Fibroblast of skin of right biceps (primary cell): ENCODE measurements at places on chromosomes 6 and 20.

DNA sequence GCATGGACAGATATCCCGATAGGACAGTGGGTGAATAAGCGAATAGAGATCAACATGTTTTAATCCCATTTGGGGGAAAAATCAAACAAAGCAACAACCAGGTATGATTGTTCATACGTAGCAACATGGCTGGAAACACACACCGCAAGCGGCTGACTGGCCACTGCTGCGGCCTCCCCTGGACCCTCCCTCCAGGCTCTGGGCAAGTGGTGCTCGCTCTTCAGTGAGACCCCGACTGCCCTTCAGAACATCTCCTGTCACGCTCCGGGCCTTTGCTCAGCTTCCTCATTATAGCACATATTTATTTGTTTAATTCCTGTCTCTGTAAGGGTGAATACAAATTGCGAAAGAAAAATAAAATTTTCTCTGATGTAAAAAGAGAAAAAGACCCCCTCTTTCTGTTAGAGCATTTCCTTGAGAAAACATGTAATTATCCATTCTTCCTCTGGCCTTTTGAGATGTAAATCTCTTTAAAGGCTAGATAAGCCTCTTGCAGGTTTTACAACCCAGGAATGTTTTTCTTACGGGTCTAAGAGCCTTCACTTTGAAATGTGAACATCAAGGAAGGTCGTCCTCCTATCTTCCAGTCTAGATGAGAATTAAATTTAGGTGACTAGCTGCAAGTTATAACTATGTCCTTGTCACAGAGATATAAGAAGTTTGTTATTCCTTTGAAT, 11.0 kb upstream of the FAM210B start:
- DNase-seq: no peak

DNA sequence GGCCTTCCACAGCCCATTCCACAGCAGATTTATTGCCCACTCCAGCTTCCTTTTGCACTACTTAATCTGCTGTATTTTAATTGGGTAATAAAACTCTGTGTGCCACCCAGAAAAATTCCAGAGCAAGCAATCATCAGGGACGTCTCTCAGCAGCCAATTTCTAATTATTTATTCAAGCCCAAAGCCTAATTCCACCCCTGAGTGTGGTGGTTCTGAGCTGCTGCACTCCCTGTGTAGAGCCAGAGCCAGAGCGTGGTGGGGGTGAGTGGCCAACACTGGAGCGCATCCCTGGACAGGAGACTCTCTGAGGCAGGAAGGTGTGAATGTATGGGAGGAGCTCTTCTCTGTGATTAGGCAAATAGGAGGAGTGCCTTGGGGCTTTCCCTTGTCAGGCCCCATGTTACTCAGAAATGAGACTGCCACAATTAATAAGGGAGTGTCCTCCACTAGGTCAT, 66.1 kb downstream of the CD24 start:
- DNase-seq: no peak

- DNase-seq: no peak
Observed at GRCh38 chr6:36020154-36020553, 4.3 kb downstream of the SLC26A8 start.

DNA sequence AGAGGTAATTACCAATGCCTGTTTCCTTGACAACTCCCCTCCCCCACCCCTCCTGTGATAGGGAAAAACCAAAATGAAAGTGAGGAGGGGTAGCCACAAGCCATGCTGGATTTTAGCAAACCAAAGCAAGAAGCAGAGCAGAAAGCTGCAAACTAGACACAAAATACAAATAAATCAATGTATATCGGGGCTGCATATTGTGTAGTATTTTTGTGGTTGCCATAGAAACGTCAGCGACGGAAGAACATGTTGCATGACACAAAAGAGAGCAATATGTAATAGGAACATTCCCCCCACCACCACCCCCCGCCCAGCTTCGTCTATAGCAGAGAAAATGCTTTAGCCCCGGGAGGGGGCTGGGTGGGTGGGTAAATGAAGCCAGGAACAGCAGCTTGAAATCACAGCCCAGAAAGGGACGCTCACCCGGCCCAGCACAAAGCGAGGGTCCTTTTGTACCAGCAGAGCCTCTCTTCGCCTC, 548 bp downstream of the AGPAT4 start:
- peak; percentile 59 for DNase-seq

DNA sequence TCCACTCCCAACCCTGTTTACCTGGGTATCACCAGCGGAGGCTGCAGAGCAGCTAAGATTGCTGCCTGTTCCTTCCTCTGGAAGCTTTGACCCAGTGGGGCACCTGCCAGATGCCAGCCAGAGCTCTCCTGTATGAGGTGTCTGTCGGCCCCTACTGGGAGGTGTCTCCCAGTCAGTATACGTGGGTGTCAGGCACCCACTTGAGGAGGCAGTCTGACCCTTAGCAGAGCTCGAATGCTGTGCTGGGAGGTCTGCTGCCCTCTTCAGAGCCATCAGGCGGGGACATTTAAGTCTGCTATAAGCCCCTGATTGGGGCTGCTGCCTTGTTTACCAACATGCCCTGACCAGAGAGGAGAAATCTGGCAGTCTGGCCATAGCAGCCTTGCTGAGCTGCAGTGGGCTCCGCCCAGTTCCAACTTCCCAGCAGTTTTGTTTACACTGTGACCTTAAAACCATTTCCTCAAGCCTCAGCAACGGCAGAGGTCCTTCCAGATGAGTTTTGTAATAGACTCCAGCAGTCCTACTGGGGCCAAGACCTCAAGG, 2.8 kb downstream of the RAET1E start:
- peak; percentile 24 for DNase-seq

DNA sequence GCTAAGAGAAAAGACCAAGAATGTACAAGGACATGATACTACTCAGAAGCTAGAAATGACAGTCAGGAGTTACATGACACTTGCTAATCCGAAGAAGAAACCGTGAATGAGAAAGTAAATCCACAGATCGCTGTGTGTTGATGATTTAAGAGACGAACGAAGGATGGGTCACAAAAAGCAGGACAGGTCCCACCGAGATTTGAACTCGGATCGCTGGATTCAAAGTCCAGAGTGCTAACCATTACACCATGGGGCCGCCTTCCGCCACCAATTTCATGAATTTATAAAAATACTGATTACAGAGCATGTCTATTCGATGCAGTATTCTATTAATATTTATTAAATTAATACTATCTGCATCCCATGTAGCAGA, 54.0 kb upstream of the BTN3A2 start:
- peak; percentile 75 for DNase-seq

GRCh38 chr6:159953091-159953601, 15.7 kb upstream of the IGF2R start:
- DNase-seq: peak; percentile 74

DNA sequence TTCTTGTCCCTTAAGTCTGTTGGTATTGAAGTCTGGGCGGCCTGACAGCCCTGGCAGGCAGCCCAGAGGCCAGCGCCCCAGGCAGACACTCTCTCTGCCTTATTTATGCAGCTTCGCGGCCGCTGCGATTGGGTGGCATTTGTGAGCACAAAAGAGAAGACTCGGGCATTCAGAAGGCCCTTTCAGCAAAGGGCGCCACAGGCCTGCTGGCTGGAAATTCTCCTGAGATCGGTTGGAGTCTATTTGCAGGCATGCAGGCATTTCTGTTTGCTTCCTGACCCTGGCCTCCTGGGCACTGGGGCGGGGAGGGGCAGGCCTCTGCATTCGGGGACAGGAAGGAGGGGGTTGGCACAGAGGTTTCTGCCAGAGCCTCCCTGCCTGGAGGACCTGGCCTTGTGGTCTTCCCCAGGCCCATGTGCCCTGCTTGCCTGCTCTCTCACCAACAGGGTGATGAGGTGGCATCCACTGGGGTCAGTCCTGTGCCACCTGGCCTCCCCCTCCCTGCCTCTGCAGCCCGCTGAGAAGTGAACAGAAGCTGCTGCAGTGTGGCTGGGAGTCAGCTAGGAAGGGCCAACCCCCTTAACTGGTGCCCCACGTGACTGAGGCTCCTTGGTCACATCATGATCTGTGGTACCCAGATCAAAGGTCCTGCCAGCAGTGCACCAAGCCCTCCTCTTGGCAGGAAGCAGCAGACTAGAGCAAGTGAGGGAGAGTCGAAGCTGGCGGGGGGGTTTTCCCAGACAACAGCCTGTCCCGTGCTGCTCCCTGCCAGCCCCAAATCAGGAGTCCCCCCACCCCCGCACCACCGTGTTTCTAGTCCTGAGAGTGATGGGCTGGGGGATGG, 16.6 kb upstream of the CCDC167 start:
- DNase-seq: no peak

DNA sequence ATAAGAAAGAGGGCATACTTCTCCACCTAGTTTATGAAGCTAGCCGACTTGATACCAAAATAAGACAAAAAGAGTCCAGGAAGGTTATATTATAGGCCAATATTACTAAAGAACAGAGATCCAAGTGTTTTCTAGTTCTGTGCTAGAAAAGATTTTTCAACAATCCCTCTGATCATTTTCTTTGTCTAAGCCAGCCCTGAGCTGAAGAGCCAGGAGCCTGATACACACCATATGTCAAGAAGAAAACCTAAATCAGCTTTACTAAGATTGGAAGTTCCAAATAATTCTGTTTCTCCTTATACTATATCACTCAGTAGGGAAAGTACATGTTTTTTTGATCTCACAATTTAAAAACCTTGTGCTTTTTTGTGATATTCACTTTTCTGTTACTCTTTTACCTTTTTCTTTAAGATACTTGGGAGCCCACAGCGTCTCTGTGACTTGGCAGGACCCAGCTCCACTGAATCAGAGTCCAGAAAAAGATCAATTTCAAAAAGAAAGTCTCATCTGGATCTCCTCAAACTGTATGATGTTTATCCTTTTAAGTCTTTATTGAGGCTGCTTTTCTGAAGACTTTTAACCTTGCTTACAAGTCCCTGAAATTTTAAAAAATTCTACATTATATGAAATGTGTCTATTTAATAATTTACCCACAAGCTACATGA, 43.0 kb upstream of the PBOV1 start:
- DNase-seq: no peak

GRCh38 chr6:153207617-153208016, 76.5 kb upstream of the RGS17 start:
- no peak for DNase-seq

- no peak for DNase-seq
Observed at GRCh38 chr6:123169774-123170095, 173.7 kb downstream of the CLVS2 start.
